Activated naive CD4-positive, alpha-beta T cell (primary cell): ENCODE measurements at places on chromosomes 6 and 20.

GRCh38 chr20:22946596-22946995 lies 88.5 kb upstream of the SSTR4 start:
- DNase-seq, result no peak

DNA sequence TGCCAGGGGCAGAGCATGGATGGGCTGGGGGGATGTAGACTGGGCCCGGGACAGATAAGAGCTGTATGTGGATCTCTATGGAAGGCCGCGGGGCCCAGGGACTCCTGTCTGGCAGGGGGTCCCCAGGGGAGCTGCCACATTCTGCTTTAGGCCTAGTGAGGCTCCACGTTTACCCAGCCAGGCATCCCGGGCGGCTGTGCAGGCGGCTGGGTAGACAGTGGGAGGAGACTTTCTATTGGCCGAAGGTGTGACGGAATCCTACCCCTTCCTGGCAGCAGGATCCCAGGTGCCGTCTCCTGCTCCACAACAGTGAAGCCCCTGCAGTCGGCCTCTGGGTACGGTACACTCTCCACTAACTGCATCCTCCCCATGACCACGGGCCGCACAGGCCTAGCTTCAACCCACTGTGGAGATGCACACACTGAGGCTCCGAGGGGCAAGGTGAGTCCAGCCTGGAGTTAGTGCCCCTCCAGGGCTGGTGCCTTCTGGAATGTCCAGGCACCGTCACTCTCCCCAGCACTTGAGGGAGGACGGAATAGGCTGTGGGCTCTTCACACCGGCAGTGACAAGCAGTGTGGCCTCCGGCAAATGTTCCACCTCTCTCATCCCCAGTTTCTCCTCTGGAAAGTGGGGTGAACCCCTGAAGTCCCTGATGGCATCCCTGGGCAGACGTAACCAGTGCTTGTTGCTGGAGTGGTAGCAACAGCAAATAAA lies 36.8 kb upstream of the ZBP1 start:
- no peak for DNase-seq

GRCh38 chr20:37270576-37271420 lies 9.2 kb upstream of the GHRH start:
- DNase-seq, result no peak

DNA sequence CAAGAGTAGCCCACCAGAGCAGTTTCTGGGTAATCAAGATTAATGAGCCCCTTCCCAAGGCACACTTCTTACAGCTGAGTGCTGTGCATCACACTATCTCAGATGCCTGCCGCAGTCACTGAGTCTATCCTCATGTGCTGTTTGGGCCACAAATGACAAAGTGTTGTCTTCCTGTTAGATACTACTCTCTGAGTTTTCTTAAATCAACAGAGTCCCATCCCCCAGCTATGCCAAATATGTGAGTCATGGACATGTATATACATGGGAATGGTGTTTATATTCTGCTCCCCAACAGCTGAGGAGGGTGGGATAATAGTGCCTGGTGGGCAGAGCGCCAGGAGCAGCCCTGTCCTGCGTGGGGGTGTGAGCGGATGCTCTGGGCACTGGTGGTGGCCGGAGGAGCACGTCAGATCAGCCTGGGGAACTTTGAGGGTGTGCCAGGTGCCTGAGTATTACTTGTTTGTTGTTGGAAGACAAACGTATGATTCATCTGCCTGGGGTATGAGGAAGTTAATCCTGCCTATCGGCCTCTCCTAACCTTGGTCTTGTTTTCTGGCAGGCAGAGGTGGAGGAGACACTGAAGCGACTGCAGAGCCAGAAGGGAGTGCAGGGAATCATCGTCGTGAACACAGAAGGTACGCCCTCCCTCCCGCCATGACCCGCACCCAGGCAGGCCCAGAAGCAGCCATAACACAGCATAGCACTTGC lies 9.6 kb downstream of the DYNLRB1 start:
- no peak for DNase-seq

GRCh38 chr20:53834749-53835148 lies 235.6 kb downstream of the BCAS1 start:
- no peak for DNase-seq

DNA sequence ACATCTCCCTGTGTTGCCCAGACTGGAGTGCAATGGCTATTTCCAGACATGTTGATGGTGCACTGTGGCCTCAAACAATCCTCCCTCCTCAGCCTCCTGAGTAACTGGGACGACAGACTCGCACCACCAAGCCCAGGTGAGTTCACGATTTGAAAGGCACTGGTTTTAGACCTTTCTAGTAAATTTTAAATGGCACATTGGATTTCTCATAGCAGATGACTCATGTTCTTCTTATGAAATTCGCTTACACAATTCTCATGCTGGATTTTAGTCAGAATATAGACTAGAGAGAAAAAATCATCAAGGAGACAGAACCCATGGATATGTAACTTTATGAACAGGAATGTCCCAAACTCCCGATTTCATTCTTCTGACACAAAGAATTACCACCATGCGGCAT lies 18.1 kb upstream of the PXDC1 start:
- no peak for DNase-seq

GRCh38 chr6:129340983-129341382 lies 369.0 kb downstream of the ARHGAP18 start:
- no peak for DNase-seq

DNA sequence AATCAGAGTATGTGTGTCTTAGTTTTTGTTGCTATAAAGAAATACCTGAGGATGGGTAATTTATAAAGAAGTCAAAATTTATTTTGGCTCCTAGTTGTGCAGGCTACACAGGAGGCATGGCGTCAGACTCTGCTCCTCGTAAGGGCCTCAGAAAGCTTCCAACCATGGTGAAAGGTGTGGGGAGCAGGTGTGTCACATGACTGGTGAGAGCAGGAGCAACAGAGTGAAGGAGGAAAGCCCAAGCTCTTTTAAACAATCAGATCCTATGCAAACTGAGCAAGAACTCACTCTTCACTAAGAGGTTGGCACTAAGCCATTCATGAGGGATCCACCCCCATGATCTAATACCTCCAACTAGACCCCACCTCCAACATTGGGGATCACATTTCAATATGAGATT lies 1524.3 kb downstream of the HACE1 start:
- no peak for DNase-seq
